Foreskin keratinocyte (primary cell): ENCODE measurements at places on chromosomes 13 and 19. TPM values are rescaled to one million over a fixed set of nuclear protein-coding genes. Genes with fewer than 3 reads are reported as not detected.
A peak's percentile ranks its signal among the peaks of the same experiment; 100 is the strongest.

ZSCAN18 gene
- 15.2 and 16.0 TPM in 2 replicates for total RNA-seq

PNMA8A gene
- total RNA-seq = 1.4 TPM in 2 replicates

ZNF560 gene
- total RNA-seq = 0.28 and 0.34 TPM in 2 replicates

GRCh38 chr19:19149435-19149834 lies 11.2 kb upstream of the TMEM161A start:
- DNase-seq = no peak

GRCh38 chr13:69565334-69565733 lies 542.3 kb upstream of the ATXN8OS start:
- DNase-seq = peak; percentile 43

- no peak for DNase-seq
Observed at GRCh38 chr13:53201454-53202225, 173.0 kb downstream of the OLFM4 start.

- DNase-seq = peak; percentile 88
Observed at GRCh38 chr13:97124915-97125809, 97.0 kb upstream of the MBNL2 start.

DNA sequence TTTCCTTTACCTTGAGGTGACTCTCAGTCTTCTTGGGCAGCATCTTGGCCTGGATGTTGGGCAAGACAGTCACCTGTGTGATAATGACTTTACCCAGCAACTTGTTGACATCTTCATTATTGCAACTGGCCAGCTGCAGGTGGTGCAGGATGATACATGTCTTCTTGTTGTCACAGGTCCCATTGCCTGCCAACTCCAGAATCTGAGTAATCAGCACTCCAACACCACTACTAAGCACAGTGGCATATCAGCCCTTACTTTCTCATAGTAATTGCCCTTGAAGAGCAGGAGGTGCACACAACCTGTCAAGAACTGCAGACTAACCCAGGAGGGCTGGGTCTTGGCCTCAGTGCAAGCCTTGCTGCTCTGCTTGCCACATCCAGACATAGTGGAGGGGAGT lies 57.8 kb downstream of the CCNA1 start:
- no peak for DNase-seq

DNA sequence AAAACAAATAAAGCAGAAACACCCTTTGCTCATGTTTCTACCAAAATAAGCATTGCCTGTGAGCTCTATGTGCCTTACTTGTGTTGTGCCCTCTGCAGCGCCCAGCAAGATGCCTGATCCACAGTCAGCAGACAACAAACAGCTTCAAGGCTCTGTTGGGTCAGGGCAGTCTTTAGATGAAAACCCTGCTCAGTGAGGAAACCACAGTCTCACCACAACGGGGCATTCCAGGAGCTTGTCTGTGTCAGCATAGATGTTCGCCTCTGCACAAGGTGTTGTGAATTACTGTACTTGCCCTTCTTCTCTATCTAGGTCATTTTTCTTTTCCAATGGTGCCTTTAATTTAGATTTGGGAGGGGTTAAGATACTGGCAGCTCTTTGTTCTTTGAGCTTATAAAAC lies 251.9 kb downstream of the COL4A1 start:
- DNase-seq = no peak

GRCh38 chr13:31955741-31956140 lies 75.8 kb upstream of the FRY start:
- DNase-seq = no peak
